Activated naive CD8-positive, alpha-beta T cell treated with anti-CD3 and anti-CD28 coated beads for 36 hours (primary cell): ENCODE measurements at places on chromosomes 11 and 22.

GRCh38 chr11:85869781-85870180, 14.6 kb downstream of the CCDC83 start:
- DNase-seq = no peak

DNA sequence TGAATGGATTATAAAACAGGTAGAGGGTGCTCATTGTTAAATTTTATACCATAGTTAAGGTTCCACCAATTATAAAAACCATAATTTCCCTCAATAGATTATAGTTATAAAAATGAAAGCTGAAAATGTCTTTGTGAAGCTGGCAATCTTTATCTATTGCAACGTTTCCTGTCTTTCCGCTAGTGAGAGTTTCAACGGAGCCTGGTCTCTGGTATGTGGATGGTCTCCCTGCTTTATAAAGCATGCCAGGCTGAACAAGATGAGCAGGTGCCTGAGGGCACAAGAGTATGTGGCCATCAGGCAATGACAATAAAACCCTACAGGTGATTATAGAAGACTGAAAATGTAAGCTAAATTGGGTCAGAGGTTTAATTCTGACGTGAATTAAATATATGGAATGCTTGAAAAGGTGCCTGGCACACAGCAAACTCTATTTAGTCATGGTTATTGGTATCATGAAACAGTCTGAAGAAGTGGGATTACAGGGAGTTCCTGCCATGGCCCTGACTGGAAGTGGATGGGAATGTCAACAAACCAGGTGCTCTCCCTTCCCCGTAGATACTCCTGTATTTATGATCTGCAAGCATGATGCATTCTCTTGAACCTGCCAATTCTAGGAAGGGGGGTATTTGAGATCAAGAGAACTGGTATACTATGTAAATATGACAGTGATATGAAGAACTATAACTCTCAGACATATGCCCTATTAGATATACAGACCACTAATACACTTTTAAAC, 115.7 kb downstream of the ENTHD1 start:
- DNase-seq = no peak

DNA sequence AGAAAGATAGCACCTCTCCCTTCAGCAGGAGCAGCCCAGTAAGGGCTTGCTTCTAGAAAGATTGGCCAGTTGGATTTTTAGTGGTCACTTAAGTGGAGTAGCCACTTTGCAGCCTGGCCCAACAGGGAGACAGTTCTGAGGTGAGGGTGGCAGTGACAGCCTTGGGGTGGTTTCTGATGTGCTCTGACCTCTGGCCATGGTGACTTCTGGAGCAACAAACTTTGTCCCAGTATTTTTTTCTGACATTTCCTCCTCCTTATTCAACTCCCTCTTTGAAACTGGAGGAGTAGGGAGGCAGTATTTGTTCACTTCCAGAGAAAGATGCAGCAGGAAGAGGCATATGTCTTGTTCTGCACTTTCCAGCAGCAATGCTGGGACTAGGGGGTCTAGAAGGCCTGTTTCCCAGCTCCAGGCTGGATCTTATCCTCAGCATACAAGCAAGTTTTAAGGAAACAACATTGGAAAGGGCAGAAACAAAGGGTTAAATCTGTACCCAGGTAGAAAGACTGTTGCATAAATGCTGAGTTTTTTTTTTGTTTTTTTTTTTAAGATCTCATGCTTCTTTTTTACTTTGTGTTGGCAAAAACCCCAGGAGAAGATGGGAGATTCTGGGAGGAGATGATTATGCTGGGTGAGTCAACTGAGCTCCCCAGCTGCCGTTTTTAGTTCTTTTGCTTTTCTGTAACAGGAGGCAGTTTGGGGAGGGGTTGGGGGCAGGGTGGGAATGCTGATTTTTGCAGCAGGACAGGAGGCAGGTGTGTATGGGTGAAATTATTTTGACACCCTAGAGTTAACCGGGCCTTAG, 37.2 kb downstream of the RCOR2 start:
- no peak for DNase-seq

GRCh38 chr11:119747868-119748660, 19.1 kb upstream of the NECTIN1 start:
- no peak for DNase-seq

GRCh38 chr11:68040957-68041591, 2.2 kb downstream of the TCIRG1 start:
- DNase-seq = no peak

DNA sequence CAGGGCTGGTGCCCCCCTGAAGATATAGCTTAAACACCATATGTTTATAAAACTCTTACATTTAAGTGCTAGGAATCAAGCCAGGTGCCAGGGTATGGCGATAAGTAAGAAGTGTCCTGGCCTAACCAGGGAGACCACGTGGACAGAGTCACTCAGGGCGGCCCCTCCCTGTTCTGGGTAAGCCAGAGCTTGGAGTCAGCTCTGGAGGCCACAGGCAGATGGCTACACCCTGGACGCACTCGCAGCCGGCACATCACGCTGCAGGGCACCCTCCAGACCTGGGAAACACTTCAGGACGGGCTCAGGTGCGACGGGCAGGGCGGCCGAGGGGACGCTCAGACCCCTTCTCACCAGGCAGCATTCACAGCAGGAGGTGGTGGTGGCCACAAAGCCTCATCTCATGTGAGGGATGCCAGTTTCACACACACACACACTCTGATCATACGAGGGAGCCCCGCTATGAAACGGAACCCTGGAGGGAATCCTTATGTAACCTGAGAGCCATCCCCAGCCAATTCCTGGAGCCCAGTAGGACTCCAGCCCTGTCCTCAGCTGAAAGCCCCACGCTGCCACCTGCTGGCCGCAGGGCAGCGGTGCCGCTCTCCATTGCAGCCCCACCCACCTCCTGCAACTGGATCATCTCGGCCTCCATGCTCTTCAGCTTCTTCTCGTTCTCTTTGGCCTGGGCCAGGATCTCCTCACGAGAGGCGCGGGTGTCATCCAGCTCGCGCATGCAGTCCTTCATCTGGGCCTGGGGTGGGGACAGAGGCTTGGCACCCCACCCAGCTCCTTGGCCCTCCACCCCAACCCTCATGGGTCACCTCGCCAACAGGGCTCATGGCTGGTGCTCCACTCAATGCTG, 33.4 kb downstream of the APOL1 start:
- DNase-seq = peak; percentile 77

DNA sequence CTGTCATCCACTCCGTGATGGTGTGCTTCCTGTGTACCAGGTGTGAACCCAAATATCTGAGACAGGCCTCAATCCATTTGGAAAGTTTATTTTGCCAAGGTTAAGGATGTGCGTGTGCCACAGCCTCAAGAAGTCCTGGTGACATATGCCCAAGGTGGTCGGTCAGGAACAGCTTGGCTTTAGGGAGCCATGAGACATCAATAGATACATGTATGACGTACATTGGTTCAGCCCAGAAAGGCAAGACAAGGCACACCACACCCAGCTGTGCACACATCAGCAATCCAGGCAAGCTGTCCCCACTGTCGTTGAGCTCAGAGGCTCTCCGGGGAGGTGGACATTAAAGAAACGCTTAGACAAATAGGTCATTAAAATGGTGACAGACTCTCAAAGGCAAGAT, 56.8 kb upstream of the SHANK2 start:
- DNase-seq = no peak

DNA sequence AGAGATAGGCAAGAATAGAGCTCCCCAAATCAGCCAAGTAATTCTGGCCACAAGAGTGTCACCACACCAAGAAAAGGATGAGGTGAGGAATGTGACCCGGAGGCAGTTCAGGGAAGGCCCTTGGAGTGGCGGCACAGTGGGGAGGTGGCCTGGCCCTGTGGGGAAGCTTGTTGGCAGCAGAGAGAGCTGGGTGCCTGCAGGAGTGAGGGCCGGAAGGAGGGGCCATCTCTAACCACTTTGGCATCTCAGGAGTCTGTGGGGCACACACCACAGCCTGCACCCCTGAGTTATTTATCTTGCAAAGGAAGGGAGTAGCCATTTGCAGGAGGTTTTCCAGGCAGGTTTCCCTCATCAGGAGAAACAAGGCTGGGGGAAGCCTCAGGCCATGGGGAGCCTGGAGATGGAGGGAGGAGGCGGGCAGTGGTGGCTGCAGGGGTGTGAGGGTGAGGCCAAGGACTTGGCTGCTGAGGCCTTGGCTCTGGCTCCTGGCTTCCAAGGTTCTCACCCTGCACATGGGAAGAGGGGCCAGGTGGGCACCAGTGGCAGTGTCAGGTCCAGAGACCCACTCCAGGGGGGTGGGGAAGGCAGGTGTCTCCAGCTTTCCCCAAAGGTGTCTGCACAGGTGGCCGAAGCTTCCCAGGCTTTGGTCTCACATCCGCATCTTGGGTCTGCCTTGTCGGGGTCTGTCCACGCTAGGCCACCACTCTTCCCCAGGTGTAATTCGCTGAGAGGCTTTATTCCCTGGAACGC, 370.2 kb downstream of the CTTN start:
- no peak for DNase-seq

DNA sequence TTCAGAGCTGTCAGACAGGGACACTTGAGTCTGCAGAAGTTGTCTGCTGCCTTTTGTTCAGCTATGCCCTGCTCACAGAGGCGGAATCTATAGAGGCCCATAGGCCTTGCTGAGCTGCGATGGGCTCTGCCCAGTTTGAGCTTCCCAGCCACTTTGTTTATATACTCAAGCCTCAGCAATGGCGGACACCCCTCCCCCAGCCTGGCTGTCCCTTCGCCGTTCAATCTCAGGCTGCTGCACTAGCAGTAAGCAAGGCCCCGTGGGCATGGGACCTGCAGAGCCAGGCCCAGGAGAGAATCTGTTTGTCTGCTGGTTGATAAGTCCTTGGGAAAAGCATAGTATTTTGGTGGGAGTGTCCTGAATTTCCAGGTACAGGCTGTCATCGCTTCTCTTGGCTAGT, 23.6 kb upstream of the OR6M1 start:
- DNase-seq = no peak

DNA sequence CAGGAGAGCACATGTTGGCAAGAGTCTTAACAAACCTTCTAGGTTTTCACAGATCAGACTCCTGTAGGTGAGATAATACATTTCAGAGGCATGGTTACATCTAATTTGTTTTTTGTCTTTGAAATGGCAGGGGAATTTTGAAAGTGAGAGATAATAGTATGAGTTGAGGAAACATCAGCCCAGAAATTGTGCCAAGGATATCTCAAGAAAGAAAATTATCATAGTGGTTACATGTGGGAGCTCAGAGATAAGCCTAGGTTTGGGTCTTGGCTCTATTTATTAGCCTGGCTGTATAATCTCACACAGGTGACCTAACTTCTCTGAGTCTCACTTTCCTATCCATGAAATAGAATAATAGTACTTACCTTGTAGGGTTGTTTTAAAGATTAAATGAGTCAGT, 443 bp downstream of the BTBD18 start:
- DNase-seq = no peak

GRCh38 chr11:119509969-119510401, 87.0 kb upstream of the THY1 start:
- DNase-seq = peak; percentile 50

GRCh38 chr22:31998784-31999385, 44.2 kb upstream of the SLC5A1 start:
- DNase-seq = no peak

DNA sequence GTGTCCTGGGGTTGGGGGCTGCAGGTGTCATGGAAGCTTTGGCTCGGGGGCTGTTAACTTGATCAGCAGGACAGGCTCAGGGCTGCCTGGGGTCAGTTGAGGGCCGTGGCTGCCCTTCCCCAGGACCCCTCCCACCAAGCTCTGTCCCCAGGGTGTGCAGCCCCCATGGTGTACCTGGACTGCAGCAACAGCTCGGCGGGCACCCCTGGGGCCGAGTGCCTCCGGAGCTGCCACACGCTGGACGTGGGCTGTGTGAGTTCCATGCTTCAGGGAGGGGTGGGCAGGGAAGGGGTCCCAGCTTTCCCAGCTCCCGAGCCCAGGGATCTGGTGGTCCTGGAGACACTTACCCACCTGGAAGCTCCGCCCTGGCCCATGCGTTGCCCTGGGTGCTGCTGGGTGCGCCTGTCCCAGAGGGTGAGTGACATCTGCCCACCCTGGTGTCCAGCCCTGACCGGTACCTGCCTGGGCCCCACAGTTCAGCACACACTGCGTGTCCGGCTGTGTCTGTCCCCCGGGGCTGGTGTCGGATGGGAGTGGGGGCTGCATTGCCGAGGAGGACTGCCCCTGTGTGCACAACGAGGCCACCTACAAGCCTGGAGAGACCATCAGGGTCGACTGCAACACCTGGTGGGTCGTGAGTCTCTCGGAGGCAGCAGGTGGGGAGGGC, 11.3 kb downstream of the MUC5B start:
- DNase-seq = no peak

DNA sequence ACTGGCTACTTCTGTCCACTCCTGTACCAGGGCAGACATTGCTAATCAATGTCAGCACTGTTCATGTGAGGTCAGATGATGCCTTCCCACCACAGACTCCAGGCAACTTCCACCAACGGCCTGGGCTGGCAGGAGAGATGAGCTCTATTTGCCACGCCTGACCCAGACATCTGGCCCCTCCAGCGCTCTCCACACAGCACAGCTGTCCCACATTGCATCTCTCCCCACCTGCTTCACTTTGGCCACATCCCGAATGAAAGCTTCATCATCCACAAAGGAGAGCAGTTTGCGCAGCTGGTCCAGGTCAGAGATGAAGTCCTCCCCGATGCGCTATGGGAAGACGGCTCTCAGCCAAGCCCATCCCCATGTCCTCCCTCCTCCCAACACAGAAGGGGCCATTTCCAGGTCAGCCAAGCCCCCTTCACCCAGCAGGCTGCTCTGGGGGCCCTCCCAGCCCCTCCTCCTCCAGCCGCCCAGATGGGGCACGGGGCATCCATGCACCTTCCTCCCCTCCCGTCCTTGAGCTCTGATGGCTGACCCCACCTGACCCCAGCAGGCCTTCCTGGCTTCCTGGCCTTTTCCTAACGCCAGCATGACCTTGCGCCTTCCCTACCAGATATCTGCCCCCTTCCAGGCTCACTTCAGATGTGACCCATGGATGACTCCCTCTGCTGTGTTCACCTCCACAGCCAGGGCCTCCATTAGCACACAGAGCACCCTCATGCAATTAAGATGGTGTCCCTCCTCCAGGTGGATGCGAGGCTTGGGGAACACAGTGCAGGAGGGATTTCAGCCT, 7.4 kb downstream of the PYGM start:
- DNase-seq = no peak

DNA sequence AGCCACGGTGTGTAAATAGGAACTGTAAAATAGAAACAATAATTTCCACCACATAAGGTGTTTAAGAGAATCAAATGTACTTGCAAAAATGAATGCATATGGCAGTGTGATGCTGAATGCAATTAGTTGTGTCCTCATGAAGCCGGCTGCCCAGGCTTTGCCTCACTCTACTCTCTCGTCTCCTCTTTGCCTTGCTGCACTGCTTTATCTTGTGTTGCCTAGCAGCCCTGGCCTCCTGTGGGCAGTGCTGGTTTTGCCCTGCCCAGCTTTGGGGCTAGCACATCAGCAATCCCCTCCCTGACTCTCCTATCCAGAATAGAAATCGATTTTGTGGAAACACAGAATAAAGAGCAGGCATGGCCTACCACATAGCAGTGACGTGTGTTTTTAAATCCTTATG, 30.0 kb downstream of the LRRC32 start:
- no peak for DNase-seq
